H9 (cell line): ENCODE measurements at places on chromosomes 6 and 20. TPM values are rescaled to one million over a fixed set of nuclear protein-coding genes. Genes with fewer than 3 reads are reported as not detected.

Gene TOP1
- total RNA-seq = 96.4 and 98.5 TPM in 2 replicates

Gene SLC2A4RG
- 37.9 and 43.9 TPM in 2 replicates for total RNA-seq

Gene OR2J3
- not detected in 2 replicates for total RNA-seq

DNA sequence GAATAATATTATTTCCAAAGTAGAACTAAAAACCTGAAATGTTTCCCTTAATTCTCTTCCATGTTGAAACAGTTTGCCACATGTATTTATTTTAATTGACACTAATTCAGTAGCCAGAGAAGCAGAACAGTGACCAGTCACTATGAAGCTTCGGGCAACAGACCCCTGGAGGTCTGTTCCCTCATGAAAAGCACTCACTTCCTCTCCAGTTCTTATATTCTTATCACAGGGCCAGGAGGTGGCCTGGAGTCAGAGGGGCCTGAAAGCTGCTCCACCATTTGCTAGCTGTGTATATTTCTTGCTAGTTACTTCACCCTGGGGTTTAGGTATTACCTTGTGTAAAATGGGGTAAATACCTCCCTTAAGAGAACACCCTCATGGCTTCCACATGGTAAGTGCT is 49.1 kb downstream of the MAP7 start:
- H3K27ac ChIP-seq = no peak overlapping the region
- DNase-seq = no peak
- H3K36me3 ChIP-seq = no peaks in the 10 kb centered on the region; the same call in 2 of the 3 replicates
- H3K27me3 ChIP-seq = no peaks in the 10 kb centered on the region
- H3K4me1 ChIP-seq = peaks cover 14% of the 10 kb centered on the region; the same call in 1 of the 2 replicates

DNA sequence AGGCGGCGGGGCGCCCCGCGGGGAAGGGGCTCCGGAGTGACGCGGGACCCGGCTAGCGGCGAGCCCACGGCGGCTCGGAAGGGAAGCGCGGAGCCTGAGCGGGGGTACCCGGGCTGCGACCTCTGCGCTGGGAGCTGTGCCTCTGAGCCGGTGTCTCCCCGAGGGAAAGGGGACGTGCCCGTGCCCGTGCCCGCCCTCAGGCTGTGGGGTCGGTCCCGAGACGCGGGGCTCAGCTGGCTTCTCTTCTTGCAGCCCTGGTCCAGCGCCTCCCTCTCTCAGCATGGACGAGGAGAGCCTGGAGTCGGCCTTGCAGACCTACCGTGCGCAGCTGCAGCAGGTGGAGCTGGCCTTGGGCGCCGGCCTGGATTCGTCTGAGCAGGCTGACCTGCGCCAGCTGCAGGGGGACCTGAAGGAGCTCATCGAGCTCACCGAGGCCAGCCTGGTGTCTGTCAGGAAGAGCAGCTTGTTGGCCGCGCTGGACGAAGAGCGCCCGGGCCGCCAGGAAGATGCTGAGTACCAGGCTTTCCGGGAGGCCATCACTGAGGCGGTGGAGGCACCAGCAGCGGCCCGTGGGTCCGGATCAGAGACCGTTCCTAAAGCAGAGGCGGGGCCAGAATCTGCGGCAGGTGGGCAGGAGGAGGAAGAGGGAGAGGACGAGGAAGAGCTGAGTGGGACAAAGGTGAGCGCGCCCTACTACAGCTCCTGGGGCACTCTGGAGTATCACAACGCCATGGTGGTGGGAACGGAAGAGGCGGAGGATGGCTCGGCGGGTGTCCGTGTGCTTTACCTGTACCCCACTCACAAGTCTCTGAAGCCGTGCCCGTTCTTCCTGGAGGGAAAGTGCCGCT is 686 bp downstream of the ZGPAT start:
- no peaks in the 10 kb centered on the region for H3K27me3 ChIP-seq
- no peaks in the 10 kb centered on the region for H3K4me1 ChIP-seq
- peak; percentile 28 for DNase-seq

- H3K4me1 ChIP-seq = peaks cover 19% of the 10 kb centered on the region; the same call in 1 of the 2 replicates
- no peak overlapping the region for H3K4me3 ChIP-seq
- no peak overlapping the region for H3K27ac ChIP-seq
- no peaks in the 10 kb centered on the region for H3K27me3 ChIP-seq
Observed at GRCh38 chr6:13417431-13417830, 70.0 kb downstream of the GFOD1 start.

- H3K4me3 ChIP-seq = no peak overlapping the region
- H3K27me3 ChIP-seq = no peaks in the 10 kb centered on the region
- H3K36me3 ChIP-seq = no peaks in the 10 kb centered on the region
Observed at GRCh38 chr6:3322366-3322890, 63.7 kb downstream of the PSMG4 start.

DNA sequence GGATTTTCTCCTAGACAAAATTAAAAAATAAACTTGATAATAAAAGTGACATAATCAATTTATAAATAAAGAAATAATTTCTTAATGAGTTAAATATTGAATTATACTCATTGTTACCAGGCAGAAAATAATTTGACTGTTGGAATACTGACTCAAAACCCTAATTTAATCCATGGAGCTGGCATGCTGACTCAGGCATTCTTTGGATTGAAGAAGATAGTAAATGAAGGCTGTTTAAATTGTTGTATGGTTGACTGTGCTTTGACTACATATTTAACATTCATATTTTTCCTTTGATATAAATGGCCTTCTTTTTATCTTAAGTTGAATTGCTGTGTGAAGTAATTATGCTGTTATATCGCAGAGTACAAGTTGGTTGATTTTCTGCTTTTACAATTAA is 11.7 kb downstream of the MANEA start:
- H3K4me1 ChIP-seq = no peaks in the 10 kb centered on the region
- H3K36me3 ChIP-seq = peaks cover 19% of the 10 kb centered on the region
- no peaks in the 10 kb centered on the region for H3K27me3 ChIP-seq
- no peak for DNase-seq
- no peak overlapping the region for H3K27ac ChIP-seq
- no peak overlapping the region for H3K4me3 ChIP-seq

DNA sequence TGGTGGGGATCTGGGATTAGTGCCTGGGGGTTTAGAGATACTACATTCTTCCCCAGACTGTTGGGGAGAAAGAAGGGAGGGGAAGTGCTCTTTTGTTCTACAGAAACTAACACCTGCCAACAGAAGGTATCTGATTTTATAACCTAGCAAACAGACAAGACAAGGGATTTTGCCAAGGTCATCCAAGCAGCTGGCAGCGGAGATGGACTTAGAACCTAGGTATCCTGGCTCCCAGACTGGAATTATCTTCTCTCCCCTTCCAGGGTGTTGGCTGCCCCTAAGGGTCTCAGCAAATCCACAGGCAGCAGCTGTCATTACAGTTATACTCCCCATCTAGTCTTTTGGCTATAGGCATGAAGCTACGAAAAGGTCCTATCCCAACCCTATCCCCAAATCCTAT is 8.4 kb downstream of the SDC4 start:
- no peak overlapping the region for H3K27ac ChIP-seq
- peaks cover 33% of the 10 kb centered on the region for H3K4me1 ChIP-seq
- no peaks in the 10 kb centered on the region for H3K27me3 ChIP-seq
- peaks cover 13% of the 10 kb centered on the region; the same call in 2 of the 3 replicates for H3K36me3 ChIP-seq
- DNase-seq = no peak
- no peak overlapping the region for H3K4me3 ChIP-seq

GRCh38 chr6:71364889-71365542 is 76.4 kb downstream of the OGFRL1 start:
- no peak for DNase-seq
- no peaks in the 10 kb centered on the region for H3K27me3 ChIP-seq
- no peak overlapping the region for H3K4me3 ChIP-seq
- H3K27ac ChIP-seq = no peak overlapping the region
- no peaks in the 10 kb centered on the region for H3K4me1 ChIP-seq

DNA sequence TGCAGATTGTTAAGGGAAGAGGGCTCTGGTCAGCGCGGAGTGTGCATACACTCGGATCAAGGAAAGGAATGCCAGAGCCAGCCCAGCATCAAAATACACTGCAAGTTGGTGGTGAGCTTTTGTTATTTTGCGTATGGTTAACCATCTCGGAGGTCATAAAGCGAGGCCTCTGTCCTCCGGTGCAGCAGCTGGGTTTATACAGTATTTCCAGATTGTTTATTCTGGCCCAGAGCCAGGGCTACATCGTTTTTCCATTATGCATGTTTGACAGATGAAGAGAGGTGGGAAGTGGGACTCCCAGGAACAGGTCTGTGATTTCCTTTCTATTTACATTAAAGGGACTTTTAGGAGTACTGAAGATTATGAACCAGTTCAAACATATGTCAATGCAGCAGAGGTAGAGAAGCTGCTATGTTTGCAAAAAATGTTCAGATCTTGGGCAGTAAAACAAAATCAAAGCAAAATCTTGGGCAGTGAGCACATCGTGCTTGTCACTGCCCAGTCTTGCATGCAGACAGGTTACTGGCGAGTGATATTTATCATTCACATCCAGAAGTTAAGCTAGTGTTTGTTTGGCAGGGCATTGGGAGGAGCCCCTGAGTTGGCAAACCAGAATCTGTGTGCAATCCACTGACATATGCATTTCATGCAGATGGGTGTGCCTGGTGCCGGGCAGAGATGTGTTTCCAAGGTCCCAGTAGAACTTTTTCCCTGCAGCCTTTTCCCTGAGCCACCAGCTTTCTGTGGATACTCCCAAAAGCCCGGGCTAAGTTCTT is 256.3 kb upstream of the TAB2 start:
- H3K4me3 ChIP-seq = no peak overlapping the region
- H3K27ac ChIP-seq = no peak overlapping the region
- no peak for DNase-seq
- no peaks in the 10 kb centered on the region for H3K4me1 ChIP-seq

GRCh38 chr20:7231303-7231702 is 463.8 kb downstream of the BMP2 start:
- H3K36me3 ChIP-seq = no peaks in the 10 kb centered on the region
- no peak for DNase-seq
- H3K27me3 ChIP-seq = no peaks in the 10 kb centered on the region
- H3K27ac ChIP-seq = no peak overlapping the region
- H3K4me3 ChIP-seq = no peak overlapping the region

DNA sequence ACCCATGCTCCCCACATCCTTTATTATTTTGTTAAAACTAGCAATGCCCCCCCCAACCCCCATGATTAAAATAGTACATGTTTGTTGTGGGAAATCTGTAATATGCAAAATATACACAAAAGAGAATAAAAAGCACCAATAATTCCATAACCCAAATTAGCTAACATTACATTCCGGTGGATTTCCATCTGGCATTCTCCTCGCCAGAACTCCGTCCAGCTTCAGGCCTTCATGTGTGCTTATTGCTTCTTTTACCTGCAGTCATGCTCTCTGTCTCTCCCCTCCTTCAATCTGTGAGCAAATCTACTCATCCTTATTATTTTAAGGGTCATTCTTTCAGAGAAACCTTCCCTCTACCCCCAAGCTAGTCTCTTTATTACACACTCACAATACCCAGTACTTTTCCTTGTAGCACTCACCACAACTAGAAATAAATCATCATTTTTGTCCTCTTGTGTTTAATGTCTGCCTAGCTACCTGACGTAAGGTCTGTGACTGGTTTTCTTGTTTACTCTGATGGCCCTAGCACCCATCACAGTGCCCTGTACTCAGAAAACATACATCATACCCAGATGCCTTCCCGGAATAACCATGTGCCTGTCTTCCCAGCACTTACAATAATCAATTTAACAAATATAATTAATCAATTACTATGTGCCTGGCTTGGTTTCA is 25.6 kb upstream of the IER3 start:
- H3K27ac ChIP-seq = no peak overlapping the region
- peaks cover 21% of the 10 kb centered on the region; the same call in 1 of the 2 replicates for H3K4me1 ChIP-seq
- 0 out of 3 replicates have a peak overlapping the region, but pooled peaks have one; percentile 60 for H3K4me3 ChIP-seq
- DNase-seq = no peak
- no peaks in the 10 kb centered on the region for H3K27me3 ChIP-seq
- peaks cover 1% of the 10 kb centered on the region; the same call in 1 of the 3 replicates for H3K36me3 ChIP-seq

DNA sequence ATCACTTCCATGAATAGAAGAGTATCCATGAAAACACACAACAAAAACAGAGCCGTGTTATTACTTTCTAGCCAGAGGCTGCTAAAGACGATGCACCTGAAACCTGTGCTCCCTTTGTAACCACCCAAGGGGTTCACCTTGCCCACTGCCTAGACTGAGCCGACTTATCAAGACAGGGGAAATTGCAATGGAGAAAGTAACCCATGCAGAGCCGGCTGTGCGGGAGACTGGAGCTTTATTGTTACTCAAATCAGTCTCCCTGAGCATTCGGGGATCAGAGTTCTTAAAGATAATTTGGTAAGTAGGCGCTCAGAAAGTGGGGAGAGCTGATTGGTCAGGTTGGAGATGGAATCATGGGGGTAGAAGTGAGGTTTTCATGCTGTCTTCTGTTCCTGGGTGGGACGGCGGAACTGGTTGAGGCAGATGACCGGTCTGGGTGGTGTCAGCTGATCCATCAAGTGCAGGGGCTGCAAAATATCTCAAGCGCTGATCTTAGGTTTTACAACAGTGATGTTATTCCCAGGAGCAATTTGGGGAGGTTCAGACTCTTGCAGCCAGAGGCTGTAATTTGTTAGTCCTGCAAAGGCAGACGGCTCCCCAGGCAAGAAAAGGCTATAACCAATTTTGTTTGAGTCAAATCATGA is 366.6 kb downstream of the PREX1 start:
- no peaks in the 10 kb centered on the region for H3K36me3 ChIP-seq
- H3K4me1 ChIP-seq = peaks cover 2% of the 10 kb centered on the region; the same call in 1 of the 2 replicates
- H3K27me3 ChIP-seq = no peaks in the 10 kb centered on the region
- no peak overlapping the region for H3K27ac ChIP-seq
- no peak overlapping the region for H3K4me3 ChIP-seq
- no peak for DNase-seq

DNA sequence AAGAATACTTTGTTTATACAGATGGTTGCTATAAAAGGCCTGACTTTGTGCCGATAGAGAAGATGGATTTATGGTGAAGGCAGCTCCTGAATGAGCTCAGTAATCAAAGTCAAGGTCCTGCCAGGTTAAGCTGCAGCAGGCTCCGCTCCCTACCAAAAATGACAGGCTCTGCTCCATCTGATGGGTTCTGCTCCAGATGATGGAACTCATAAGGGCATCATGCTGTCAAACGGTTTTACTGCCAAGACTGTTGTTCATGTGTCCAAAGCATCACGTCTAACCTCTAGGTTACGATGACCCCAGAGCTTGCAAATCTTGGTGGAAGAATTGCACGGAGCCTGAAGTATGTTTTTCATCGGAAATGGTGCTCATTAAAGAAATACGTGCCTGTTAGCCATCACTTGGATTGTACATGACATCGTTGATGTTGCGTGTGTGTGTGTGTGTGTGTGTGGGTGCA is 19.2 kb upstream of the PTGIS start:
- no peaks in the 10 kb centered on the region for H3K27me3 ChIP-seq
- no peak overlapping the region for H3K27ac ChIP-seq
- no peak overlapping the region for H3K4me3 ChIP-seq
- H3K4me1 ChIP-seq = no peaks in the 10 kb centered on the region

DNA sequence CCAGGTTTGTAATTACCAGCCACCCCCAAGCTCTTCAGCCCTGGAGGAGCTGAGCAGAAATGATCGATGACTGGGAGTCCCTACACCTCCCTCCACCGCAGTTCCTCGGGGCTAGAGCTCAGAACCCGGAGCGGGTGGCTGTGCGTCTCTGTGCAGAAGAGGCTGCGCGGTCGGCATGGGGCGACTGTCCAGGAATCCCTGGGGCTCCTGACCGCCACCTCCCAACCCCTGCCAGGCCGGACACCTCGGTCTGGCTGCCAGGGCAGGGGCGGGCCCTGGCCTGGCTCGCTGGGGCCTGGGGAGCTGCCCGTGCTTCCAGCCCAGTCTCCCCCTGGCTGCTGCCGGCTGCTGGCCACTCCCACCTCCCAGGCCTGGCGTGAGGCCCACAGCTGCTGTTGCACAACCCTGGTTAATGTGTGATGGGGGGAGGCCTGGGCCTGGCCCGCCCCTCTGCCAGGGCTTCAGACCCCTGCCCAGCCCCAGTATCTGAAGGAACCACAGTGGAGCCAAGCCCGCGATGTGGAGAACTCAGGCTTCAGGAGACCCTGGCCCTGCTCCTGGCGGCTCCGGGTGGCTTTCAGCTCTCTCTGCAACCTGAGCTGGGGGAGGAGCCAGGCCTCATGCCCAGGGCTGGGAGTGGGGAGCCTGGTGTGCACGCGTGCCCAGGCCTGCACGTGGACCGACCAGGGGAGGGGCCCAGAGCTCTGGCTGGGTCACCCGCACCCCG is 1.2 kb downstream of the SLC2A4RG start:
- no peaks in the 10 kb centered on the region for H3K27me3 ChIP-seq
- DNase-seq = peak; percentile 83
- H3K4me1 ChIP-seq = no peaks in the 10 kb centered on the region
